ENCODE measurements at places on chromosomes 11 and 22.

- no peak for DNase-seq
These were observed 862 bp upstream of the PDXP start for GRCh38 chr22:37657590-37658132.

- no peak for DNase-seq
These were observed 48.8 kb downstream of the EXT2 start for GRCh38 chr11:44143987-44144909.

GRCh38 chr11:119679346-119679745, 49.7 kb downstream of the NECTIN1 start:
- no peak for DNase-seq

DNA sequence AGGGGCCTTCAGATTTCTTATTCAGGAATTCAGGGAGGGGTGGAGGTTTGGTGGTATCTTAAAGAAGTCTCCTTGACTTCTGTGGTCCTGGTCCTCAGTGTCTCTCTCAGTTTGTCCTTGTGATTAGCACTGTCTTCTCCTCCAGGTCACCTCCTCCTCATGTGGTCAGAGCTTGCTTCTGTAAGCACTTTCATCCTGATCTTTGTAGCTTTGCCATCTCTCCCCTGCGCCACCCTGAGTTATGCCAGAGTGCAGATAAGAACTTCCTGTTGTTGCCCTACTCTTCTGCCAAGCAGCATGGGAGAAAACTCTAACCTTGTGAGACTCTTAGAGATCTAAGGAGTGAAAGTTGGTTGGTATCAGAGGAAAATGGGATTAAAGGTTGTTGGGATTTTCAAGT, 30.9 kb downstream of the MICAL2 start:
- no peak for DNase-seq

GRCh38 chr11:69813839-69814238, 5.4 kb downstream of the FGF3 start:
- no peak for DNase-seq

GRCh38 chr11:1841511-1842148, 2.8 kb downstream of the TNNI2 start:
- DNase-seq = no peak

GRCh38 chr11:12028303-12028702, 19.9 kb upstream of the DKK3 start:
- DNase-seq = no peak

GRCh38 chr11:73972620-73973449, 9.8 kb downstream of the UCP2 start:
- no peak for DNase-seq

GRCh38 chr11:32172848-32173834, 82.3 kb downstream of the RCN1 start:
- no peak for DNase-seq

DNA sequence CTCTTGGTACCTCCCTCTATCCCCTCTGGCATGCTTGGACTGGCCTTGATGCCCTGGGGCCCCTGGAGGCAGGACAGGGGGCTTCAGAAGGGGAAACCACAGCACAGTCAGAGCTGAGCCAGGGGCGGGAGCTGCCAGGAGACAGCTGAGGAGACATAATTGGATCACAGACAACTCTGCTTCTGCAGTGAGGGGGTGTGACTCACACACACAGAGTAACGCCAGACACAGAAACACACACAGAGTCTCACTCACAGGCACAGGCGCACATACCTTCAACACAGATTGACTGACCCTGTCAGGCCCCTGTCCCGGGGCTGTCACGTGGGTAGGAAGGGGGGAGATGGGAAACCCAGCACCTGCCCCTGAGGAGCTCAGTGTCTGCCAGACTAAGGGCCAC, 20.6 kb downstream of the STARD10 start:
- DNase-seq = no peak

DNA sequence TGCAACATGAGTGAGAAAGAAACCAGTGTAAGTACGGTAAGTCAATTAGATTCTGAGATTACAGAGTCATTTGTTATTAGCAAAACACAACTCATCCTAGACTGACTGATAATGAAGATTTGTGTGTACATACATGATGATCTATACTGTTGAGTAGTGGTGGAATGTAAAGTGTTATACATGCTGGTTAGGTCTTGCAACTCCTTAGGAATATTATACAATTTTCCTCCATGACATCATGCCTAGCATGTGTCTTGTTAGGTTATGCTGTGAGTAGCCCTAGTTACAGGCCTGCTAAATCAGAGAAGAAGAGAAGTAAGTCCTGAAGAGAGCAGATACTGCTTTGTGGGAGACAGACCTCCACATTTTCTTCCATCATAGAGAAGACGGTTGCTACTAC, 880.6 kb downstream of the LUZP2 start:
- DNase-seq = no peak

DNA sequence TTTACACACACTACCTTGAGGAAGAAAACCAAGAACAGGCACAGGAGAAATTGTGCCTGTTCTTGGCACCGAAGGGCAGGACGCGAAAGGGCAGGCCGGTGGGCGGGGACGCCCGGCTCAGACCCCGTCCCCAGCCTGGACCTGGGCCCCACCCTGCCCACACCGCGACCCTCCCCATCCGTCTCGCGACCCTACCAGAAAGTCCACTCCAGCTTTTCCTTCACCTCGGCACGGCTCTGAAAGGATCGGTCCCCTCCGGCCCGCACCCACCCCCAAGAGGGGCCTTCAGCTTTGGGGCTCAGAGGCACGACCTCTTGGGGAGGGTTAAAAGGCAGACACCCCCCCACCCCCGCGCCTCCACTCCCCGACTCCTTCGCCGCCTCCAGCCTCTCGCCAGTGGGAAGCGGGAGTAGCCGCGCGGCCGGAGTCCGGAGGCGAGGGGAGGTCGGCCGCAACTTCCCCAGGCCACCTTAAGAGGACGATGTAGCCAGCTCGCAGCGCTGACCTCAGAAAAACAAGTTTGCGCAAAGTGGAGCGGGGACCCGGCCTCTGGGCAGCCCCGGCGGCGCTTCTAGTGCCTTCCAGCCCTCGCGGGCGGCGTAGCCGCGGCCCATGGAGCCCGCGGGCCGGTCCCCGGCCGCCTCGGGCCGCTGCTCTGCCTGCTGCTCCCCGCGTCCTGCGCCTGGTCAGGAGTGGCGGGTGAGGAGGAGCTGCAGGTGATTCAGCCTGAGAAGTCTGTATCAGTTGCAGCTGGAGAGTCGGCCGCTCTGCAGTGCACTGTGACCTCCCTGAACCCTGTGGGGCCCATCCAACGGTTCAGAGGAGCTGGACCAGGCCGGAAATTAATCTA, 4.4 kb downstream of the SEC14L6 start:
- DNase-seq = no peak

DNA sequence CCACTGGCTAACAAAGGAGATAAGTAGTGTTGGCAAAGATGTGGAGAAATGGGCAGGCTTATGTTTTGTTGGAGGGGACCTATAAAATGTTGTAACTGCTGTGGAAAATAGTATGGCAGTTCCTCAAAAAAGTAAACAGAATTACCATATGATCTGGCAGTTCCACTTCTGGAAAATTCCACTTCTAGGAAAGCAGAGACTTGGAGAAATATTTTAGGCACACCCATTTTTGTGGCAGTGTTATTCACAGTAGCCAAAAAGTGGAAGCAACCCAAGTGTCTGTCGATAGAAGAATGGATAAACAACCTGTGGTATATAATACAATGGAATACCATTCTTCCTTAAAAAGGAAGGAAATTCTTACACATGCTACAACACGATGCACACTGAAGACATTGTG, 57.0 kb upstream of the ADORA2A start:
- no peak for DNase-seq

DNA sequence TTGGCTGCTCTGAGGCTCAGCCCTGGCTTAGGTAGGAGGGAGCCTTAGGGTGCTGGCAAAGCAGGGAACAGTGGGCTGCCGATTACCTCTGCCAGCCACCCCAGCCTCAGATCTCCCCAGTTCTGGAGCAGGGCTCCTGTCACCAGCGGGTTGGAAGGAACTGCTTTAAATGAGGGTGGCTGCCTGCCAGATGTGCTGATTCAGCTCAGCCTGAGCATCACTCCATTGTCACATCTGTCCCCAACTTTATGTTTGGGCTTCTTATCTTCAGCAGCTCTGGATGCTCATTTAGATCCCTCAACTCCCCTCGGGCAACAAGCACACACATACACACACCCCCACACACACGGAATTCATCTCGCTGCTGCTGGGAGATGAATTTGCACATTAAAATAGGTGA, 16.9 kb upstream of the ANKK1 start:
- no peak for DNase-seq
